ENCODE measurements at places on chromosomes 4 and X.

DNA sequence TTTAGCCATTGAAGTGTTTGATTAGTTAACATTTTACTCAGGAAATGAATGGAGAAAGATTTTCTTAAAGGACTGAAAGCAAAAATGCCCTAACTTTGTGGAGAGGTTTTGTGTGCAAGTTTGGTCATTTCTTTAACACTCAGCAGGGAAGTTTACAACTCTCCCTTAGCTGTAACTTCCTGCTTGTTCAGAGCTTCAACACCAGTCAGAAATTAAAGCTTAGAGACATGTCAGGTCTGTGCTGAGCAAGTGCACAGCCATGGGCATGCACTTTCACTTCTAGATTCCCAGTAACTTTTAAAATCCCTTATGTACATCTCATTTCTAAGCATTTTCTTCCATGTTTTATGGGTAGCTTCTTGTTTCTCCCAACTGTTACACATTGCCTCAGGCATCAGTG lies 326.0 kb downstream of the ACTRT1 start:
- DNase-seq = no peak

- no peak for DNase-seq
These were observed 90.6 kb downstream of the TSPAN7 start for GRCh38 chrX:38651625-38652601.

DNA sequence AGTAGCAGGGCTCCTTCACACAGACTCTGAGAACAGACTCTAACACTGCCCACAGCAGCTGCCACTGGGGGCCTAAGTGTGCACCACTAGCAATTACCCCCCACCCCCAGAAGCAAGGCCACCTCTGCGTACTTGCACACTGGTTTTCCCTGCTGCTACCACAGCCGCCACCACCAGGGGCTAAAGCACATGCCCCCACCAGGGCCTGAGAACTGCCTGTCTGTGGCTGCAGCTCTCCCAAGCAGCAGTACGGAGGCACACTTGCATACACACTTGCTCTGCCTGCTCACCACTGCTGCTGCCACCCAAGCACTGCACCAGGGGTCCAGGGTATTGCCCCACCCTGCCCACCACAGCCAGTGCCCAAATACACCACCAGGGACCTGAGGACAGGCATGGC lies 59.6 kb downstream of the SCML2 start:
- DNase-seq = no peak

DNA sequence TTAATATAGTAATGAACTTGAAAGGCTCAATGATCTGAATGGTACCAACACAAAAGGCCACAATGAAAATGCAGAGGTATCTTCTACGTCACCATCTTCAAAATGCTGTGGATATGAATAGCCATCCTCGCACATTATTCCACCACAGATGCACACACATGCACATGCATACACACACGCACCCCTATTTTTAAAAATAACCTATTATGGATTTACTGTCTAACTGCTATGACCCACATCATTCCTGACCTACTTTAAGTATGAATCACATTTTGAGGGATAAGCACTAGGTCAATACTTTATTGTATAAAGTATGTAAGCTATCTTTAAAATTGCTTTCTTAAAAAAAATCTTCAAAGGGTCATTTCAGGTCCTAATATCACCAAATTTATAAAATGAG lies 24.4 kb upstream of the CORIN start:
- DNase-seq = no peak

All from NCI-H1694 (cell line).